ENCODE measurements at places on chromosomes 16 and 17. TPM values are rescaled to one million over a fixed set of nuclear protein-coding genes. Genes with fewer than 3 reads are reported as not detected.

Gene NOXO1
- not detected for total RNA-seq

Gene SLFN14
- total RNA-seq = not detected

Gene ZNF629
- total RNA-seq = 10.4 TPM

DNA sequence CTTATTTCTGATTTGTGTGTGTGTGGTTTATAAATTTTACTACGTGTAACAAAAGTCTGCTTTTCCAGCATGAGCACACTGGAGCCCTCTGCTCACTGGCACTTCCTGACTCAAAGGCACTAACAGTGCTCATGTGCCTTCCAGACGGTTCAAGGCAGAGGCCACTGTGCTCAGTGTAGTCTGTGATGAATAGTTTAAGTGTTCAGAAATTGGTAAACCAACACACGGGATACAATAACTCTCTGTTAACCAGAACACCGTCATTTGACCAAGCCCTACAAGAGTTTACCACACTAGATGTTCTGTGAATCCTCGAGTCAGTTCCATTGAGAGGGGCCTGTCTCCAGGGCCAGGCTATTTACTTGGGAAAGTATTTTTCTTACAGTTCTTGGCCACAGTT, 191.9 kb downstream of the MRTFB start:
- DNase-seq = peak; percentile 24

Data from esophagus muscularis mucosa (tissue), 4 donors.